ENCODE measurements at places on chromosomes 6 and 20.

DNA sequence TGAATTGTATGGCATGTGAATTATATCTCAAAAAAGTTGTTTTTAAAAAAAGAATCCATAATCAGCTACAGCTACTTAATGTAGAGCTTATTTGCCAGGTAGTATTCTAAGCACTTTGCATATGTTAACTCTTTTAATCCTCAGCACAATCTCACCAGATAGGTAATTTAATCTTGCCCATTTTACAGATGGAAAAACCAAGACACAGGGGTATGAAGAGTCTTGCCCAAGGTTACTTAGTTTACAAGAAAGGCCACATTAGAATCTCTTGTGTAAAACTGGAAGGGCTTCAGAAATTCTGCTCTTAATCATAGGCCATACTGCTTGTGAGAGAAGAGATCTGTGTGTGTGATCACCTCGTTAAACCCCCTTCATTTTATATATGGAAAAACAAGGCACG lies 13.4 kb upstream of the RNF182 start:
- DNase-seq = no peak

GRCh38 chr20:56587307-56588041 lies 41.6 kb upstream of the TFAP2C start:
- no peak for DNase-seq

- DNase-seq = peak; percentile 63
These were observed 28.4 kb downstream of the PRDM1 start for GRCh38 chr6:106114492-106114891.

GRCh38 chr6:108501559-108501958 lies 59.2 kb upstream of the FOXO3 start:
- no peak for DNase-seq

DNA sequence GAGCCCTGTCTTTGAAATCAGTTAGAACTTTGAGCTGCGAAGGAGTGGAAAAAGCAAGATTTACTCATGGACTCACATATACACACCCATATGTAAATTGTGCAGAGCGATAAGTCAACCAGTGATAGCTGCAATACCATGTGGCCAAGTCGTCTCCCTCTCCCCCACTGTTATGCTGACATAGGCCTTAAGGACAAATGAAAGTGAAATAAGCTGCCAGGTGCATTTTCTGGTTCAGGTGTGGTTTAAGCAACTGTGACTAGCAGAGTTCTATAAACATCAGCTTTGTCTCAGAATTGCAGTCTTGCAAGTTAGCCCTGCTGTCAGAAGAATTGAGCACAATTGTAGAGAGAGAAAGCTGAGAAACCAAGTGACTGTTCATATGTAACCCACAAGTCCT lies 9.6 kb downstream of the FAM83B start:
- no peak for DNase-seq

GRCh38 chr6:32983964-32984621 lies 15.7 kb downstream of the BRD2 start:
- no peak for DNase-seq

GRCh38 chr6:29965563-29965872 lies 23.2 kb downstream of the HLA-A start:
- no peak for DNase-seq

DNA sequence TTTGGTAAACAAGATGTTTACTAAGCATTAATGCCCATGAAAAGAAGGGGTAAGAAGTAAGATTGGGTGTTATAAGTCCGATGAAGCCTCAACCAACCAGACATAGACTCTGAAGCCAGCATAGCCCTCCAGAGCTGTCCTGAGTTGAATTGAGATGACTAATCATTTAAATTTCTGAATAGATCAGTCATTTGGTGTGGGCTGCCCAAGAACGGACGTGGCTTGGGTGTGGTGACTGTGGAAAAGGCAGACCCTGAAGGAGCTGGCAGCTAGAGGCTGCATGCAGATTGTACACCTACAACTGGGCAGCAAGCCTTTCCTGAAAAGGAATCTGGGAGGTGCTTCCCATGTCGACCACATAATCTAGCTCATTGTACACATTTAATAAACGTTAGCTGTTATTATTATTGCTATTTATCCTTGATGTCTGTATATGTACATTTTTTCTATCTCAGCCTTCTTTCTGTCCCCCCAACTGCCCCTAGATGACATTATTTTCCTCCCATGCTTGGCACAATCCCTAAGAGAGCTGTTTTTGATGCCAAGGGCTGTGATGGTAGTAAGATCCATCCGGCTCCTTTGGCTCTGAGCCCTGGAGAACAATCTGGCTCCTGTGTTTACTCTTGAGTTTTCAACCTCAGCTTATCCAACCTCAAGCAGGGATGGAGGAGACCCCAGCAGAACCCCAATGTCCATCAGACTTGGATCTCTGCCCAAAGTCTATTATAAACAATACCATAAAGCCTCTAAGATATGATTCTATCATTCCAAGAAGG lies 57.6 kb upstream of the JAG1 start:
- no peak for DNase-seq

DNA sequence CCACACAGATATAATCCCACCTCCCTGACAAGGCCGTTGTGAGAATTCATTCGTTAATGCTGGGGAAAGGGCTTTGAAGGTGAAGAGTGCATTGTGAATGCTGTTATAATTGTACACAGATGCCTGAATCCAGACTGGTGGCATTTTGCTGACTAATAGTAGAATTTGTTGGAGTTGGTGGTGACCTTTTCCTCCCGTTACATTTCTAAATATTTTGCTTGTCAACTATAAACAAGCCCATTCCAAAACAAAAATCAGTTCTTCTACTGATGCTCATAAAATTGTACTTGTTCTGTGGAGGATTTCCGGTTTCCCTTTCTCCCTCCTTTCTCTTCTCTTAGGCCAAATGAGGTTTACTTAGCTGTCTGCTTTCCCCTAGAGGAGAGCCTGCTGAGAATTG lies 253.1 kb upstream of the SUPT3H start:
- DNase-seq = no peak

GRCh38 chr6:134217105-134217797 lies 100.7 kb downstream of the SGK1 start:
- DNase-seq = no peak

GRCh38 chr6:166929542-166930189 lies 26.7 kb downstream of the RNASET2 start:
- no peak for DNase-seq

GRCh38 chr6:61203966-61204496 lies 1082.0 kb downstream of the KHDRBS2 start:
- no peak for DNase-seq

- DNase-seq = peak; percentile 55
These were observed 199.6 kb downstream of the GMPR start for GRCh38 chr6:16437984-16438383.

DNA sequence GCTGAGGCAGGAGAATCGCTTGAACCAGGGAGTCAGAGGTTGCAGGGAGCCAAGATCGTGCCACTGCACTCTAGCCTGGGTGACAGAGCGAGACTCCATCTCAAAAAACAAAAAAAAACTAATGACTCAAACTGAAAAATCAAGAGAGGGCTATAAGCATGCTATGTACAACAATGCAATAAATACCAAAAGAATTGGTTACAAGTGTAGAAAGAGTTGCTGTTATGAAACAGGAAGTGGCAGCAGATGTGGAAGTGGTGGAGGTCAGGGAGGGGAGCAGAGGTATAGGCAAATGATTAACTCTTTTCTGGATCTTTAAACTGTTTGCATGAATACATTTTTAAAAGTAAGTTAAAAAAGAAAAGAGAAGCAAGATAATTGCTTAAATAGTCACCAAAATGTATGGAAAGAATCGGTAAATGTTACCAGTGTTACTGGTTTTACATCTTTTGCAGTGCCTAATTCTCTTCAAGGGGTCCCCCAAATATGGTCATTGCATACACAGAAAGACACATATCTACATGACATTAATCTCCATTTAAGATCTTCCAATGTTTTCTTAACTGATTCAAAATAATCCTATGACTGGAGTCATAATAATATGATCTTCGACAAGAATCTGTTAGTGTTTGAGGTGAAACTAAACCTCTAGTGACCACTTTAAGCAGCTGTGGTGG lies 15.0 kb downstream of the CALHM6 start:
- DNase-seq = peak; percentile 20

- no peak for DNase-seq
These were observed 256.6 kb downstream of the TBC1D7 start for GRCh38 chr6:13071550-13072345.

DNA sequence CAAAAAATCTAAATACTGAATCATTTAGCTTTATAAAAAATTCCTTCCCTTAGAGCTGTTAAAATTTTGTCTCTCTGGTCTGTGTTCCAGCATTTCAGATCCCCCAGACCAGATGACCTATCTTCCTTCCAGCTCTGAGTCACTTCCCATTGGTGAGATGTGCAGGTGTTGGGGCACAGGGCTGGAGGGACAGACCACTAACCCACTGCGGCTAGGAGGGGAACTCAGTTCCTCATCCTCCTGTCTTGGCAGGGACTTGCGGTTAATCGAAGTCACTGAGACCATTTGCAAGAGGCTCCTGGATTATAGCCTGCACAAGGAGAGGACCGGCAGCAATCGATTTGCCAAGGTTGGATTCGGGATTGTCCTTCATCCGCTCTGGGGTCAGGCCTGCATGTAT lies 6.0 kb downstream of the CNPY3 start:
- DNase-seq = no peak

DNA sequence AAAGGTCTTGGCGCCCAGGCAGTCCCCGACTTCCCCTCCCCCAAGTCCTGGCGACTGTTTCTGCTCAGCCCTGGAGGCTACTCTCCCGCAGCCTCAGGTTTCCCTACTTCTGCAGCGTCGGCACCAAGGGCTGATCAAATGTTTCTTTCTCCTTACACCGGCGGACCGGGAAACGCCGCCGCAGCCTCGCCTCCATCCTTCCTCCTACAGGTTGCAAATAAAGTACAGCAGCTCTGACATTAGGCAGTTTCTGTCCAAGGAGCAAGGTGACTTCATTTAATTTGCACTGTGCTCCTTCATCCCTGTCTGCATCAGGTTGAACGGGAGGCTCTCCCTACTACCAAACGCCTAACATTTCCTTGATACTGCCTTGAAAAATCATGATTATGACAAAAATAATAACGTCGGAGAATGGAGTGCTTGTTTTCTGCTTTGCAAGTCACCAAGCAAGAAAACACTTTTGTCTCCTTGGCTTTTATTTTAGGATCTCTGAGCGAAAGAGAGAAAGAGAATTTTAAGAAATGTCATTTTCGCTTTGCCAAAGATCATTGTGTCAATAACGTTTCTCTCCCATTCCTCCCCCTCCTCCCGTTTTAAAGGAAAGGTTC lies 1.0 kb downstream of the CLIC5 start:
- peak; percentile 16 for DNase-seq
